Small intestine (tissue), 16 donors: ENCODE measurements at places on chromosomes 16 and 17. TPM values are rescaled to one million over a fixed set of nuclear protein-coding genes. Genes with fewer than 3 reads are reported as not detected.
A peak's percentile ranks its signal among the peaks of the same experiment; 100 is the strongest.

GRCh38 chr16:5032748-5033167 lies 977 bp downstream of the NAGPA start:
- no peaks in the 10 kb centered on the region for H3K27me3 ChIP-seq
- peak overlapping the region; percentile 72 for H3K27ac ChIP-seq
- H3K4me3 ChIP-seq = peak overlapping the region; percentile 91
- peaks cover 29% of the 10 kb centered on the region for H3K4me1 ChIP-seq

DNA sequence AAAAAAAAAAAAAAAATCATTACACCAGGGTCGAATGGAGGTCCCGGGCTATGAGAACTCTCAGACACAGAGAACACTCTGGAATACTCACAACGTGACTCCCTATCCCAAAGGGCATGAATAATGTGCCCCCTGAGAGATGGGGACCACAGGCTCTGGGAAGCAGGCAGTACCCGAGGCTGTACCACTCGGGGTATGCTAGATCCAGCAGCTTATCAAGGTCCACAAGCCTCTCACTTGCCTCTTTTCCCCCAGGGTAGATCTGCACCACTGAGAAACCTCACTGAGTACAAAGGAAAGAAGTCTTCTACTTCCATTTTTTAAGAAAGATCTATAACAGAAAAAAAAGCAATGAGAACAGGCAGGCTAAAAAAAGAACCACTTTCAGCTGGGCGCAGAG lies 40.5 kb downstream of the WDR59 start:
- H3K36me3 ChIP-seq = peaks cover 6% of the 10 kb centered on the region
- H3K4me3 ChIP-seq = no peak overlapping the region
- H3K27ac ChIP-seq = no peak overlapping the region

- no peaks in the 10 kb centered on the region for H3K27me3 ChIP-seq
- H3K4me1 ChIP-seq = no peaks in the 10 kb centered on the region
- no peaks in the 10 kb centered on the region for H3K36me3 ChIP-seq
These were observed 77.8 kb downstream of the CYLD start for GRCh38 chr16:50819706-50820105.

GRCh38 chr16:23491490-23492391 lies 18.6 kb downstream of the GGA2 start:
- H3K36me3 ChIP-seq = peaks cover 25% of the 10 kb centered on the region
- peaks cover 3% of the 10 kb centered on the region for H3K4me1 ChIP-seq
- H3K27me3 ChIP-seq = no peaks in the 10 kb centered on the region
- no peak for DNase-seq

- H3K27me3 ChIP-seq = no peaks in the 10 kb centered on the region
- no peak within 1 kb of the TSS for H3K27ac ChIP-seq
- H3K4me3 ChIP-seq = peak within 1 kb of the TSS; percentile 7
- no peaks in the 10 kb centered on the region for H3K36me3 ChIP-seq
- peak; percentile 89 for DNase-seq
- peaks cover 2% of the 10 kb centered on the region for H3K4me1 ChIP-seq
These were observed at the start of gene FBXO47 for GRCh38 chr17:38967290-38967738. FBXO47 (minus strand) TSS chr17:38967403; CDS start chr17:38963025, 4,378 bp downstream.

GRCh38 chr16:1158456-1159324 lies 5.8 kb downstream of the CACNA1H start:
- H3K36me3 ChIP-seq = no peaks in the 10 kb centered on the region
- H3K27ac ChIP-seq = no peak overlapping the region
- peak; percentile 35 for DNase-seq

DNA sequence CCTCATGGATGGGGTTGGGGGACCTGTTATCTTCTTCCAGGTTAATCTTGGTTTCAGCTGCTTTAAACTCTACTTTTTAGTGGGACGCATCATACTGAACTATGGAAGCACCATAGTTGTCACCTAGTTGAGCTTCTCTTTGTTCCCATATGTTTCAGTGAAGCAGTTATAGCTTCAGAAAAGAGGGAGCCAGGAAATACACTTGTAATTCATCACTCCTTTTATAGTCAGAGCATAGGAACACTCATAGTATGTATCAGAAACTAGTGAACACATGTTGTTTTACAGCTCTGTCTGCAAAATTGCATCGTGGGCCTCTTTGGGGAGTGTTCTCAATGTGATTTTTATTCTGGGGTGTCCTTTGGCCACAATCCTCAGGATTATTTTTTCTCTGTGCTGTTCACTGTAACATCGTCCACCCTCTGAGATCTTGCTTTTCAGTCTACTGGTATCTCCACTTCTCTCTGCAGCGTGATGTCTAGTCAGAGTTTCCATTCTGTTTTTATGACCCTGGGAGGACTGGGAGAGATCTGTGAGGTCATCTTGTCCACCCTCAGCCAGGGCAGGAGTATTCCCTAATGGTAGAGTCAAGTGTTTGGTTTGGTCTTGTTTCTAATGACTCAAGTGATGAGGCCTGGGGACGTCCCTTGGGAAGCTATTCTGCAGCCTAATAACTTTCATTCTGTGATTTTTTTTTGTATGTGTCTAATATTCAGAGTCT lies 585.4 kb downstream of the WWOX start:
- no peak for DNase-seq
- H3K27ac ChIP-seq = no peak overlapping the region
- H3K4me3 ChIP-seq = no peak overlapping the region
- no peaks in the 10 kb centered on the region for H3K36me3 ChIP-seq
- no peaks in the 10 kb centered on the region for H3K27me3 ChIP-seq
- H3K4me1 ChIP-seq = no peaks in the 10 kb centered on the region

SLC5A10 gene
- polyA plus RNA-seq = 0.22 TPM

DNA sequence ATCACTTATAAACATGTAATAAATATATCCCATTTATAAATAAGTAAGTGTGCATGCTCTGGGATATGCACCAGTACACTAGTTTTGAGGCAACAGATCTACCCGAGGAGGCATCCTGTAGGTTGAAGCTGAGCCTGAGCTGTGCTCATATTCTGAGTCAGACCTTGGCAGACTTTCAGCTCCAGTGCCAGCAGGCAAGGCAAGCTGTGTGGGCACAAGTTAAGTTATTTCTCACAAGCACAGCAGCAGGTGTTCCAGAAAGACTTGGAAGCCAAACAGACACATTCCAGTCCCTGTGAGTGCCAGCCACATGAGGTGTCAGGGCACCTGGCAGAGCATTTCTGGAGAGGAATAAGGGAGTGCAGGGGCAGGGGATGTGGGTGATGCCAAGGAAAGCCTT lies 1.3 kb upstream of the CLEC19A start:
- H3K36me3 ChIP-seq = no peaks in the 10 kb centered on the region
- no peak for DNase-seq
- no peaks in the 10 kb centered on the region for H3K4me1 ChIP-seq
- no peak overlapping the region for H3K27ac ChIP-seq
- no peaks in the 10 kb centered on the region for H3K27me3 ChIP-seq
- H3K4me3 ChIP-seq = no peak overlapping the region

DNA sequence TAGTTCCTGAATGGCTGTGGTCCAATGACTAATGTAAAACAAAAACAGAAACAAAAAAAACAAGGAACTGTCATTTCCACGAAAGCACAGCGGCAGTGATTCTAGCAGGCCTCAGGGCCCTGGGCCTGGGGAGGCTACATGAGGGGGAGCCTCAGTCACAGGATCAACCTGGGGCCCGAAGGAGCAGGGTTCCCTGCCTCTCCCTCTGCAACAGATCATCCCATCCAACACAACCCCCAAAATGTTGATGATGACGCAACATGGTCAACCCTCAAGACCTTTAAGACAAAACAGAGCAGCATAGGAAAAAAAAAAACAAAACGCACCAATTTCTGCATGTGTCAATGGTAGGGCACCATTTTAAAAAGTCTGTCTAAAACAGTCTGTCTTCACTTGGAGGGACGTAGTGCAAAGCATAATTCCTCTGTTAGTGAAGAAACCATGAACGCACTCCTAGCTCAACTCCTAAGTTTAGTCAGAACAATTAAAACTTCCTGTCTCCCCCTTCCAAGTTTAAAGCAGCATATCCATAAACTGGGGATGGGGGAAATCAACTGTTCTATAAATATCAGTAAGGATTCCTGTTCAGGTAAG lies 32.3 kb downstream of the AXIN2 start:
- peaks cover 14% of the 10 kb centered on the region for H3K4me1 ChIP-seq
- no peak for DNase-seq
- no peak overlapping the region for H3K27ac ChIP-seq
- H3K36me3 ChIP-seq = no peaks in the 10 kb centered on the region

TMIGD1 gene
- 0.13 TPM for polyA plus RNA-seq

PERCC1 gene
- not detected for polyA plus RNA-seq

DNA sequence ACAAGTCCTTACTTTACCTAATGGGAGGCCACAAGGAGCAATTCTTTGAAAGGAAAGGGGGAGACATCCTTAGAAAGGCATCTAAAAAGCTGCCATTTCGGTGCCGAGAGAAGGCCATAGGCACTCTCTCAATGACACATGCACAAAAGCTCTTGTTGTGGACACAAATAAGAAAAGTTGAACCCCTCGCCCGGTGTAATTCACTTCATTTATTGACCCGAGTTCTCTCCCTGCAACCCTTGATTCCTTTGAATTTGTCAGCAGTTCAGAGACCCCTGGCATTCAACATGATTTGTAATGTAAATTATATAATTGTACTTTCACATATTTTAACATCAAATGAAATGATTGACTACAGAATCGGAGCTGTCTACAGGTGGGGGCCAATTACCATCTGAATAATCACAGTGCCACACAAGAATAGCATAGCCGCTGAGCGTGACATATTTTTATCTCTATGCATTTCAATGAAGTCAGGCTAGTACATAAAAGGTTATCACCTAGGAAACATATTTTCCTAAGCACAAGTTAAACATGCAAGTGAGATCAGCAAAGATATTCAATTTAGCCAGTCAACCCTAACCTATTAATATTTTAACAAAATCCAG lies 66.7 kb downstream of the IRX6 start:
- no peak overlapping the region for H3K4me3 ChIP-seq
- H3K27me3 ChIP-seq = no peaks in the 10 kb centered on the region
- no peaks in the 10 kb centered on the region for H3K36me3 ChIP-seq
- H3K4me1 ChIP-seq = no peaks in the 10 kb centered on the region
- no peak overlapping the region for H3K27ac ChIP-seq

DNA sequence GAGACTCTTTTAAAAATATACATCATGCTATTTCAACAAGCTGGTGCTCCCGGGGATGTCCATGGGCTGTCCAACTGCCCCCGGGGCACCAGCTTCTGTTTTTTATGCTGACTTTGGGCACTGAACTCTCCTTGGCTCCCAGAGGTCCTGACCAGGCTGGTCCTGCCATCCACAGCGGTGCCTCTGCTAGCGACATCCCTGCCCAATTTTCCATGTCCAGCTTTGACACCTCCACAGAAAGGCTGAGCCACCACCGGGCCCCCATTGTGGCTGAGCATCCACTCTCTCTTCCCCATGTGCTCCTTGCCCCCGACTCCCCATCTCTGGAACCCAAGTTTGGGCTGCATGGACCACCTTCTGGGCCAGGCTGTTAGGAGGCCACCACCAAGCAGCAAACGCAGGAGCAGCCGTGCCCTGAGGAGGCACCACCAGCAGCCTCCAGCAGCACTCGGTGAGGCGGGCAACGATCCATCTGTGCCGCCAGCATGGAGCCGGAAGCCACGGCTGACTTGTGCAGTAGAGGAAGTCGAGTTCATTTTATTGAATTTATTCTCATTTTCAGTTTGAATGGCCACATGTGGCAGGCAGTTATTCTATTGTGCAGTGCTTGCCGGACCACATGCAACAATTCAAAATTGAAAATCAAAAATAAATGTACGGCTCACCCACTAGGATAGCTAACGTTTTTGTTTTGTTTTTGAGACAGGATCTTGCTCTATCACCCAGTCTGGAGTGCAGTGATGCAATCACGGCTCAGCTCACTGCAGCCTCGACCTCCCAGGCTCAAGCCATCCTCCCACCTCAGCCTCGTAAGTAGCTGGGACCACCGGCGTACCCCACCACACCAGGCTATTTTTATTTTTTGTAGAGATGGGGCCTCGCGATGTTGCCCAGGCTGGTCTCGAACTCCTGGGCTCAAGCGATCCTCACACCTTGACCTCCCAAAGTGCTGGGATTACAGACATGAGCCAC lies 2.8 kb upstream of the MEAK7 start:
- no peak for DNase-seq
- no peak overlapping the region for H3K27ac ChIP-seq
- H3K36me3 ChIP-seq = no peaks in the 10 kb centered on the region

- peak within 1 kb of the TSS; percentile 15 for H3K27ac ChIP-seq
- H3K4me1 ChIP-seq = peaks cover 9% of the 10 kb centered on the region
These were observed at the start of gene DUS1L for GRCh38 chr17:82065638-82066303. DUS1L (minus strand) TSS chr17:82065804; CDS start chr17:82065059, 745 bp downstream.

CCDC144A gene
- polyA plus RNA-seq = 0.34 TPM

TBC1D3B gene
- polyA plus RNA-seq = 3.1 TPM

- no peak overlapping the region for H3K4me3 ChIP-seq
- peaks cover 12% of the 10 kb centered on the region for H3K36me3 ChIP-seq
- H3K27me3 ChIP-seq = no peaks in the 10 kb centered on the region
These were observed 10.6 kb upstream of the SPNS2 start for GRCh38 chr17:4487820-4488716.

- no peaks in the 10 kb centered on the region for H3K36me3 ChIP-seq
- H3K4me1 ChIP-seq = no peaks in the 10 kb centered on the region
- peaks cover 2% of the 10 kb centered on the region for H3K27me3 ChIP-seq
- no peak overlapping the region for H3K4me3 ChIP-seq
- DNase-seq = no peak
- no peak overlapping the region for H3K27ac ChIP-seq
These were observed 75.0 kb upstream of the WSB1 start for GRCh38 chr17:27218719-27219488.

FN3K gene
- 17.9 TPM for polyA plus RNA-seq

DNA sequence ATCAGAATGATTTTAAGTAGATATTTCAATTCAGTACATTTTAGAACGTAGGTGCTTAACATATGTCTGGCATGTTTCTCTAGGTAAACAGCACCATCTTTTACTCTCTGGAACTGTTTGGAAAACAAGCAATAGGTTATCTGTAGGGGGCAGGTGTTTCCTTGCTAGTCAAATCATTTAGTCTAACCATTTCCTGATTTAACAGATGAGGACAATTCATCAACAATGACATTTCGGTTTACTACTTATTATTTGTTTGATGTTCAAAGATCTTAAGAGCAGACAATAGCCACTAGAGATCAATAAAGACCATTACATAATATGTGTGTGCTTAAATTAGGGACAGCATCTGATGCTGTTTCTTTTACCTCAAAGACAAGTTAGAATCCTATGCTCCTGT lies 173.1 kb downstream of the CEP112 start:
- no peaks in the 10 kb centered on the region for H3K36me3 ChIP-seq
- H3K27me3 ChIP-seq = no peaks in the 10 kb centered on the region
- DNase-seq = no peak
- no peaks in the 10 kb centered on the region for H3K4me1 ChIP-seq
- no peak overlapping the region for H3K27ac ChIP-seq

DNA sequence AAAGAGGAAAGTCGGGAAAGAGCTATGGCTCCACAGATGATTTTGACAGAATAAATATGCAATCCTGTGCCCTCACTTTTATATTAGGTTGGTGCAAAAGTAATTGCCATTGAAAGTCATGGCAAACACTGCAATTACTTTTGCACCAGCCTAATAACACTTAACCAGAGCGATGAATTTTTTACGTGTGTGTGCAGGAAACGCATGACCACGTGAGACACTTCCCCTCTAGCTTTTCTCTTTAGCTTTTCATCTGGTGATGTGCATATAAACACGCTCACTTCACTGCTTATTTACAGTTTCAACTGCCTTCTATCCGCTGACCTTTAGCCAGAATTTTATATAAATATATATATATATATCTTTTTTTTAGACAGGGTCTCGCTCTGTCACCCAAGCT lies 216.3 kb upstream of the PSMD7 start:
- H3K4me1 ChIP-seq = no peaks in the 10 kb centered on the region
- no peak overlapping the region for H3K4me3 ChIP-seq
- no peaks in the 10 kb centered on the region for H3K36me3 ChIP-seq

- no peaks in the 10 kb centered on the region for H3K4me1 ChIP-seq
- no peaks in the 10 kb centered on the region for H3K27me3 ChIP-seq
- no peaks in the 10 kb centered on the region for H3K36me3 ChIP-seq
- DNase-seq = no peak
- H3K4me3 ChIP-seq = no peak overlapping the region
- H3K27ac ChIP-seq = no peak overlapping the region
These were observed 189.2 kb downstream of the MAF start for GRCh38 chr16:79411357-79411756.
